NB4 (cell line): ENCODE measurements at places on chromosomes 5 and 9.

- DNase-seq = no peak
Measured at GRCh38 chr5:116424258-116424615, 150.4 kb downstream of the SEMA6A start.

DNA sequence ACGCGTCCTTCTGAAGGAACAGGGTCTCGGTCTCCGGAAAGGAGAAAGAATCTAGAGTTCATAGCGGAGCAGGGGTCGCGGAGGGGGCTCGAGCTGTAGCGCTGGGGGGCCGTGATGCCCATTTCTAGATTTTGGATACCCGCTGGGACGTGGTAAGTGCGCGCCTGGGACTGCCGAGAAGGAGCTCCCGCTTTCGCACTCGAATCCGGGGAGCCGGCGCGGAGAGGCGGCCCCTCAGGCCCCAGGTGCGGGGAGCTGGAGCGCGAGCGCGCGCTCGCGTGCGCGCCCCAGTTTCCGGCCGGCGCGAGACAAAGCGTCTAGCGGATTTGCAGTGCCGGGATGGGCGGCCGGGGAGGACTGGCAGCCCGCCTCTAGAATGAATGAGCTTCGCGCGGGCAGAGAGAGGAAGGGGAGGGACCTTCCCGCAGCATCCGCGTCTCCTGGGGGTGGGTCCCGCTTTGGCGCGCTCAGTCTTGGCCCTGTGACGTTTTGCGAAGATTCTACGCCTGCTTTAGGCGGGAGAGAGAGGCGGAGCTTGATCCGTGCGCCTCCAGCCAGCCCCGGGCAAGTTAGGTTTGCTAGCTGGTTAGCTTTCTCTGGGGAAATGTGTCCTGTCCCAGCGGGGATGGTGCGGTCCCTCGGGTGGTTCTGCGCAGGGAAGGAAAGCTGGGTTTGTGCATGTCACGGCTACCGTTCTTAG is 1.2 kb downstream of the LMNB1 start:
- DNase-seq = peak; percentile 98

DNA sequence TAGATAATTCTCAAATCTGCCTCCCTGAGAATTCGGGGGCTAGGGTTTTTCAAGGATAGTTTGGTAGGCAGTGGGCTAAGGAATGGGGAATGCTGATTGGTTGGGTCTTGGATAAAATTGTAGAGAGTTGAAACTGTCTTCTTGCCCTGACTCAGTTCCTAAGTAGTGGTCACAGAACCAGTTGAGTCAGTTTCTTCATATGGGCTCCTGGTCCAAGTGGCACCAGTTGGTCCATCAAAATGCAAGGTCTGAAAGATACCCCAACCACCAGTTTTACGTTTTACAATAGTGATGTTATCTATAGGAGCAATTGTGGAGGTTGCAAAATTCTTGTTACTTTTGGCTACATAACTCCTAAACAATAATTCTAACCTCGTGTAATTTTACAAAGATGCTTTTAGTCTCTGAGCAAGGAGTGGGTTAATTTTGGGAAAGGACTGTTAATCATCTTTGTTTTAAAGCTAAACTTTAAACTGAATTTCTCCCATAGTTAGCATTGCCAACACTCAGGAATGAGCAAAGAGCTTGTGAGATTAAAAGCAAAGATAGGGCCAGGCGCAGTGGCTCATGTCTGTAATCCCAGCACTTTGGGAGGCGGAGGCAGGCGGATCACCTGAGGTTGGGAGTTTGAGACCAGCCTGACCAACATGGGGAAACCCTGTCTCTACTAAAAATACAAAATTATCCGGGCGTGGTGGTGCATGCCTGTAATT is 7.7 kb downstream of the CDK7 start:
- no peak for DNase-seq

DNA sequence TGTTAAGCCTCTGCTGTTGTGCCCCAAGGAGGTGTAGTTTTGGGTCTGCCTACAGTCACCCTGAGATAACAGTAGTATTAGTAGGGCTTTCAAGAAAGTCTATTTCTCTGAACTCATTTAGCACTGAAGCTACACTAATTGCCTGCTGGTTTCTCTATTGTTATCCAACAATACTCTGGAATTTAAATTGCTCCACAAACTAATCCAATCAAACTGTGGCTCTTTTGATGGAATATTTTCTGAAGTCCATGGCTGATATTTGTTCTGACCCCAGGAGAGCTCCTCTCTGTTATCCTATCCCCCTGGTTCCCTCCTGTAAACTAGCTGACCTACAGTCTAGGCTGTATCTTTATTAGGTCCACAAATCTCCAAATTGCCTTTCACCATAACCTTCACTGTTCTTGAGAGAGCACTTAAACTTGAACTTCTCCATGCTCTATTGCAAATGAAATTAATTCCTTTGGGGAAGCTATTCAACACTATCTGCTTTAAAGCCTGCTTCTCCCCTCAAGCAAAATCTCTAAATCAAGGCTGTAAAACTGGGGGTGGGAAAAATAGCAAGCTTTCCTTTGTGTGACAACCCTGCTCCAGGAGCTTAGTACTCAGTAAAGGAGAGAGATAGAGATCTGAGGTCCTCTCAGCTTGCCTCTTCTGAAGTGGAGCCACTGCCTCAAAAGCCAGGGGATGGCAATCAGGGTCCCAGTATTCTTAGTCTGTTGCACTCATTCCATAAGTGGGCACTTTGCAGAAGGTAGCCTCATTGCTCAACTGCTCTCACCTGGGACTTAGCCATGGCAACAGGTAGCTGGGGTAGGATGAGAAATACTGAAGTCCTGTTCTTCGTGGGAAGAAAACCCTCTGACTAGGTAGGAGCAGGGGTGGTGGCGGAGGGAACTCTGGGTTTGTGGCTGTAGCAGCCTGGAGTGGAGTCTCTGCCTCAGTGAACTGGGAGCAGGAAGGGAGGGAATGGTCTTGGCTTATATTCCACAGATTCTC is 110.9 kb downstream of the MACIR start:
- DNase-seq = no peak

DNA sequence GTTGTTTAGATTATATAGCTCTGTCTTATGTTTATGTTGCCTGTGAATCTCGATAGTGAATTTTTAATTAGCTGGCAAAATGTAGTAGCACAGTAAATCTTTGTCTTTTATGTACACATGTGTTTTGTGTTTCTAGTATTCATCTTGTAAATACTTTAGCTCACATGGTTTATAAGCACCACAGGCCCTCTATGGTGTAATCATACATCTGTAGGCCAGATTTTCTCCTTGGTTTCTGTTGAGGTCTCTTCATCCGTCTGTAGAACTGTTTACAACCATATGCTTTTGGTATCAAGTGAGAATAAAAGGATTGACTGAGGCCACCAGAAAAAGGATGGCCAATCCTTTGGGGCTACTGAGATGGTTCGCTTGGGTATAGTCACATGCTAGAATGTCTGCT is 45.0 kb downstream of the PRR16 start:
- no peak for DNase-seq

GRCh38 chr5:102866237-102866600 is 111.1 kb downstream of the PAM start:
- DNase-seq = no peak

- no peak for DNase-seq
Measured at GRCh38 chr5:60101573-60101972, 208.0 kb upstream of the PDE4D start.

- no peak for DNase-seq
Measured at GRCh38 chr9:109098960-109099308, 20.8 kb downstream of the TMEM245 start.
